Fibroblast of skin of right quadriceps (primary cell): ENCODE measurements at places on chromosomes 6 and 20.

- peak; percentile 31 for DNase-seq
These were observed 107.4 kb downstream of the SCML4 start for GRCh38 chr6:107716688-107717089.

DNA sequence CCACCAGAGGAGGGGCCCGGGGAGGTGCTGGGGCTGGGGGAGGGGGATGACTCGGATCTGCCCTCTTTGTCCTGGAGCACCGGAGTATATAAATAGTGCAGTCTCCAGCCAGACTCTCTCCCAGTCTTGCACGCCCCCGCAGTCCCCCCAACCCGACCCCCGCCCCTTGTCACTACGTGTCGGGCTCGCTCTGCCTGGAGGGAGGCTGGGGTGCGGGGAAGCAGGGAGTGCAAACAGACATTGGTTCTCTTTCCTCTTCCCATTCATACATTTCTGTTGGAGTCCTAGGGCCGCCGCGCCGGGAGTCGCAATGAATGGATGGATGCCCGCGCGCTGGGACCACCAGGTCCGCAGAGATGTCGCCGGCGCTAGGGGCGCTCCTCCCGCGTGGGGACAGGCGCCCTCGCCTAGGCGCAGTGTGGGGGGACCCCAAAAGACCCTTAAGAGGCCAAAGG, 179.3 kb downstream of the TBXT start:
- no peak for DNase-seq

DNA sequence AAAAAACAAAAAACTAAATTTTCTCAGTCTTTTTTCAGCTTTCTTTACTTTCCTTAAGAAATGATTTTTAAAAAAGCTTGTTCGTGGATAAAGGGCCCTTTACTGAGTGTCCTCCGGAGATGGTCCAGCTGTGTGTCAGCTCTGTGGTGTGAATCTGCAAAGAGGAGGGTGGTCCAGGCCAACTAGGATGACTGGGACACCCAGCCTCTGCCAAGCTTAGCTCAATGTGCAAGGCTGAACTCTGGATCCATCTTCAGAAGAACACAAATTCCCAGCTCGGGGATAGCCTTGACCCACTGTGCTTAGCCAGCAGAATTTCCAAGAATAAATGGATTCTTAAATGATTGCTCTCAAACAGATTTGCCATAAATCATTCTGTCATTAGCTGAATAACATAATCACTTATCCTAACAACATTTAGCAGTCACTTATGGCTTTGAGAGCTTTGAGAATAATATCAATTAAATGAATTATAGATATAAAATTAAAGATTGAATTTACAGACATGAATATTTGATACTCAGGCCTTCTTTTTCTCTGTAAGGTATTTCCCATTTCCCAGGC, 14.2 kb upstream of the CALHM5 start:
- DNase-seq = no peak

DNA sequence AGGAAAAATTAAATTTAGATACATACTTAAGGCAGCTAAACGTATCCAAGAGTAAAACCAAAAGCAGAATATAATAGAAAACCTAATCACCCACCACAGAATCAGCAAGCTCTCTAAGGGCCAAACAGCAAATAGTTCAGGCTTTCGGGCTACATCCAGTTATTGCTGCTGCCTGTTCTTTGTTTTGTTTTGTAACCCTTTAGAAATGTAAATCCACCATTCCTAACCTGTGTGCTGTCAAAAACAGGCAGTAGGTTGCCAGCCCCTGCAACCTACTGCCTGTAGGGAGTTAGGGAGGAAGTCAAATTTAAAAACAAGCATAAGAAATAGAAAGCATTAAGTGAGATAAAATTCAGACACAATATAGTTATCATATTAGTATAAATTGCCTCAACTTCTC, 225.9 kb downstream of the PTPRT start:
- DNase-seq = no peak

DNA sequence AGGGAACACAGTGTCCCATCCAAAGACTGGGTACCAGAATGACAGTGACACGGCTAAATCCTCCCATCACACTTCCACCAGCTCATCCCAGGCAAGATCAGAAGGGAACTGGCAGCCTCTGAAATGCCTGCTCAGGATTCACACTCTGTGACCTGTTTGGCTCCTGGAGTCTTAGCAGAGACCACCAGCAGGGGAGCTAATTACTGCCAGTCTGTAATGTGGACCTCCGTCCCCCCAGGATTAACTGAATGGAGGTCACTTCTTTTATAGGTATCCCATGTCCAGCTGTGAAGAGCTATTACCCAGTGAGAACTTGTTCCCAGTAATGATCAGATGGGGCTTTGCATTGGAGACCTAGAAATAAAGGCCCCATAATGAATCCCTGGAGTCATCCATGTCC, 45.2 kb downstream of the DEFB114 start:
- no peak for DNase-seq

DNA sequence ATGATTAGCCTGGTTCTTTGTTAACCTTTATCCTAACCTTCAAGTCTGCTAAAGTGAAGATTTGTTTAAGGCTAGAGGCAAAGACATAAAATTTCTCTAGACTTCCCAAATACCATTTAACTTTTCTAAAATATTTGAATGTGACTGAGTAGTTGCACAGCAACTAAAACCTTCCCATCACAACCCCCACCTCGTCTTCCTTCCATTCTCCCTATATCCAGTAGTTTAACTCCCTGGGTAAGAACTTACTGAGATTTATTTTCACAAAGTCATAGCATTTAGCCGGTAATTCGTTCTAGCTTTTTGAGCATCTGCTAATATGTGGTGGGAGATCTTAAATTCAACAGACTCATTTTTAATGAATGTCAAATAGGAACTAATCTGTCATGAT, 87.9 kb upstream of the AKIRIN2 start:
- DNase-seq = no peak
